HepG2 (cell line): ENCODE measurements at places on chromosomes 3 and 15. TPM values are rescaled to one million over a fixed set of nuclear protein-coding genes. Genes with fewer than 3 reads are reported as not detected.
A peak's percentile ranks its signal among the peaks of the same experiment; 100 is the strongest.

The ADPRH gene
- total RNA-seq = 0.15 TPM in 1 of 2 replicates, not detected in the other

DNA sequence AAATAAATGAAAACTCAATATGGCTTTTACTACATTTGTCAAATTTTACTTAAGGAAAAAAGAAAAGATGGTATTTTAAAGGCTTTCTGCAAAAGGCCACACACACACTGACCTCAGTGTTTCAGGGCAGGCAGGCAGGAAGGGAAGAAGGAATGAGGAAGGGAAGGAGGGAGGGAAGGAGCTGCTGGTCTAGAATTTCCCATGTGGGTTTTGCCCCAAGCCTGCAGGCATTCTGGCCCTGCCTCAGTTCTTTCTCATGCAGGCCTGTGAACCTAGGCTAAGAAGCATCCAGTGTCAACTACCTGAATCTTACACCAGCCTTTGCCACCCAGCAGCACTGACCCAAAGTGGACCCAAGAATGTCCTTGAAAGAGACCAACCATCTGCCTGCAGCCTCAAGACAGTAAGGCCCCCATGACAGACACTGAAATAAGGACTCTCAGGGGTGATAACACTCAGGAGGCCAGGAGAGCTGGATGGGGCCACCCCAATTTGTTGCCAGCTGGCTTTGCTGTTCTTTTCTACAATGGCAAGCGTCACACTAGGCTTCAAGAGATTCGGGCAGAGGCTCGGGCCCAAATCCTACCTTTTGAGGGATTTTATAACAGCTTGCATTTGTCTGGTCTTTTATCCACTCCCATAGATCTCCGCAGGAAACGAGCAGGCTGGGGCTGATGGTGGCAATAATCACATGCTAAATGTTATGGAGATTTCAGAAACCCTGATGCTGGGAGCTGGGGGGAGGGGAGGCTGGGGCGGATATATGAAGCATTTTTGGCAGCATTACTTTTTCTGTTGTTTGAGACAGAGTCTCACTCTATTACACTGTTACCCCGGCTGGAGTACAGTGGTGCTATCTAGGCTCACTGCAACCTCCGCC, 51.4 kb downstream of the XXYLT1 start:
- H3K36me3 ChIP-seq = no peaks in the 10 kb centered on the region; the same call in 2 of the 3 replicates
- no peaks in the 10 kb centered on the region for H3K27me3 ChIP-seq
- peak overlapping the region; percentile 27 for H3K27ac ChIP-seq
- no peak overlapping the region for H3K4me3 ChIP-seq
- DNase-seq = no peak

DNA sequence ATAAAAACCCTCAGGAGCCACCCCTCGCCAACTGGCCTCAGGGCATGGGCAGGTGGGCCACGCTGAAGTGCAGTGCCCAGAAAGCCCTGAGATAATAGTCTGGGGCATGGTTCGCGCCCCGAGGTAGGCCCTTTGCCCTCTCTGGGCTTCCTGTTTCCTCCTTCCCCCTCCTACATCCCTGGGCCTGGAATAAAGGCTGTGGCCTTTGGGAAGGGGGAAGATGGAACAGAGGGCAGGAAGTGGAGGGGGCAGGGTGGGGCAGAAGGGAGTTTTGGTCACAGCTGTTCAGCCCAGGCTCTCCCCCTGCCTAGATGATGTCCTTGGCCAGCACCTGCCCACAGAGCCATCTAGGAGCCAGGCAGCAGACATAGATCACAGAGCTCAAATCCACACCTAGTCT, 11.3 kb downstream of the CSRNP1 start:
- no peaks in the 10 kb centered on the region for H3K27me3 ChIP-seq
- H3K27ac ChIP-seq = no peak overlapping the region
- no peak overlapping the region for H3K4me3 ChIP-seq
- H3K4me1 ChIP-seq = peaks cover 8% of the 10 kb centered on the region

The MON1A gene
- 8.8 and 9.0 TPM in 2 replicates for total RNA-seq

The GXYLT2 gene
- 6.9 and 7.4 TPM in 2 replicates for total RNA-seq

DNA sequence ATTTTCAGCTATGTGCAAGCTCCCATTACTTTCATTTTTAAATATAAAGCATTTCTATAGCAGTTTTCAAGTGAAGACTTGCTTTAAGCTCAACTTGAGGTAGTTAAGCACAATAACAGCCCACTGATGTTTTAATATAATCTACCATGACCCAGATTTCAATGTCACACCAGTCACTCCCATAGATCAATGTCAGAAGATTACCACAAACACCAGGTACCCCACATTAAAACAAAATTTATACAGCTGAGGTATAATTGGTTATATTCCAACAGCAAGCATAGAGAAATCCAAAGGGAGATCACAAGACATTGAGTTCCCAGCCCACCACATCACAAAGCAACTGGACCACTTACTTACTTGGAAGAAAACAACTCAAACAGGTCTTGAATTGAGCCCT, 22.8 kb downstream of the GTPBP8 start:
- H3K27me3 ChIP-seq = no peaks in the 10 kb centered on the region
- peaks cover 9% of the 10 kb centered on the region for H3K36me3 ChIP-seq
- DNase-seq = no peak
- no peak overlapping the region for H3K4me3 ChIP-seq
- no peak overlapping the region for H3K27ac ChIP-seq

The GOLGA8G gene
- total RNA-seq = not detected in 2 replicates

The FES gene
- total RNA-seq = 8.5 and 9.5 TPM in 2 replicates

DNA sequence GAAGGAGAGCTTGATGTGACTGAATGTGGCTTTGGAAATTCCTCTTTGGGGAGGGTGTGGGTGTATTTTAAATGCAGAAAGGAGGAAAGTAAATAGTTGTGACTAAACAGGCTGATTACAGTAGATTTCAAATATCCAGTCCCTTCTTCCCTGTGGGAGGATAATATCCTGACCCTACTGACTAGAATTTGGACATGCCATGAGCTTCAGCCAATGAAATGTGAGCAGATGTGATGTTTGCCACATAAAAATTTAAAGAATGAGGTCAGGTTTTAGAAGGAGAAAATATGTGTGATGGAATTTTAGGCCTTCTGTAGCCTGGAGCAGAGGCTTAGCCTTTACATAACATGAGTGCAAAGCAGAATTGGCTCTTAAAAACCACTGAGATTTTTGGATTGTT, 1218.9 kb downstream of the ROBO2 start:
- H3K4me3 ChIP-seq = no peak overlapping the region
- no peak for DNase-seq
- H3K27ac ChIP-seq = no peak overlapping the region
- no peaks in the 10 kb centered on the region for H3K27me3 ChIP-seq
- no peaks in the 10 kb centered on the region for H3K4me1 ChIP-seq

The FAIM gene
- total RNA-seq = 25.8 and 33.9 TPM in 2 replicates

The C3orf33 gene
- 8.2 and 12.6 TPM in 2 replicates for total RNA-seq

- no peak overlapping the region for H3K27ac ChIP-seq
- peak; percentile 37 for DNase-seq
- H3K4me3 ChIP-seq = no peak overlapping the region
- peaks cover 17% of the 10 kb centered on the region for H3K4me1 ChIP-seq
Measured at GRCh38 chr3:31462050-31462569, 70.6 kb upstream of the STT3B start.

The GRIP2 gene
- 0.08 and 0.24 TPM in 2 replicates for total RNA-seq

The STAB1 gene
- 0.09 and 0.28 TPM in 2 replicates for total RNA-seq

DNA sequence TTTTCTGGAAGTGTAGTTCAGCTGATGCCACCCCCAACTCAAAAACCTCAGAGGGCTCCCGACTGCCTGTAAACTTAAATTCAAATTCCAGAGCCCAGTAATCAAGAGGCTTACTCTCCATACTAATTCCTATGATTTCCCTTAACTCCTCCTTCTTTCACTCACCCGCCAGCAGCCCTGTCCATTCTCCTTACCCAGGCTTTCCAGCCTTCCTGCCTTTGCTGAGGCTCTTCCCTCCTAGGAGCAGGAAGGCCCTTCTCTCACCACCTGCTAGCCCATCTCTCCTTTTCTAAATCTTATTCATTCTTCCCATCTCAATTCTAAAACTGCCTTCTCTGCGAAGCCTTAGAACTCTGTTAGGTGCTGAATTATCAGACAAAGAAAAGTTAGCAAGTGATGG, 30.4 kb downstream of the RORA start:
- H3K4me1 ChIP-seq = no peaks in the 10 kb centered on the region
- no peak overlapping the region for H3K27ac ChIP-seq
- H3K4me3 ChIP-seq = no peak overlapping the region
- no peak for DNase-seq
- peaks cover 35% of the 10 kb centered on the region for H3K27me3 ChIP-seq

The XCR1 gene
- not detected in 2 replicates for total RNA-seq

DNA sequence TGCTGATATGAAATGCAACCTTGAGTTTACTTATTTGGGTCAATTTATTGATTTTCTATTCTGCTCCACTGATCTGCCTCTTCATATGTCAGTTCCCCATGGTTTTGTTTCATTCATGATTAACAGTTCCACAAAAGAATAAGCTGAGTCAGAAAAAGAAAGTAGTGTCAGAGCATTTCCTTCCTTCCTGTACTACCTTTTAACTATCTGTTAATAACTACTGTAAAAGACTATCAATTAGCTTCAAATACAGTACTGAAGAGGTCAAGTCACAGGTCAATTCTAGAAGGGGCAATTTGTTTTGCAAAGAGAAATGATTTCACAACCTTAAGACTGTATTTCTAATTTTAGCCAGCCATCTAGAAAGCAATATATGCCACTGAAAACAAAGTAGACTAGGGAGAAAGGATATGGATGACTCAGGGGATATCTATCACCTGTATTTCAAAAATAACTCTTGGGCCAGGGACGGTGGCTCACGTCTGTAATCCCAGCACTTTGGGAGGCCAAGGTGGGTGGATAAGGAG, 129.5 kb downstream of the TFDP2 start:
- no peaks in the 10 kb centered on the region for H3K36me3 ChIP-seq
- no peaks in the 10 kb centered on the region for H3K27me3 ChIP-seq
- no peak overlapping the region for H3K27ac ChIP-seq
- H3K4me3 ChIP-seq = no peak overlapping the region
- H3K4me1 ChIP-seq = peaks cover 6% of the 10 kb centered on the region; the same call in 1 of the 2 replicates

DNA sequence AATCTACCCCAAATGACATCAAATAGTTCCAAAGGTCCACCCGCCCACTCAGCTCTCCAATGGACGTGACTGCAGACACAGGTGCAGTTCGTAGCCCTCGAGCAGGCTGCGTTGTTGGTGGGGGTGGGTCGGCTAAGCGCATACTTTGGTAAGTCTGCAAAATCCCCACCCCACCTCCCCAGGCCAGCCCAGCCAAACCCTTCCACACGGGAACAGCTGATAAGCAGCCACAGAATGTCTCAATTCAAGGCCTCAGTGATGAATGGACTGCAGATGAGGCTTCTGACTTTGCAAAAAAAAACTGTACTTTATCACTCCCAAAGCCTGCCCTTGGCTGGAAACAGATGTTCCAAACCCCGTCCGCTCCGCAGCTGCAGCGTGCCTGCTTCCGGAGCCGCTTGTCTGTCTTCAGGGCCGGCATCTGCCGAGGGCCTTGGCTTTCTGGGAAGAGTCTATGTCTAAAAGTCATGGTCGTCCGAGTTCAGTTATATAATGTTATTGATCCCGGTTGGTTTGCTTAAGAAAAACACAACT, 38.2 kb downstream of the PCSK6 start:
- no peaks in the 10 kb centered on the region for H3K27me3 ChIP-seq
- H3K36me3 ChIP-seq = peaks cover 14% of the 10 kb centered on the region; the same call in 2 of the 3 replicates
- no peak overlapping the region for H3K4me3 ChIP-seq
- DNase-seq = no peak

The FGF12 gene
- not detected in 2 replicates for total RNA-seq

GRCh38 chr3:50173685-50174516, 17.5 kb upstream of the GNAT1 start:
- H3K27me3 ChIP-seq = no peaks in the 10 kb centered on the region
- peaks cover 47% of the 10 kb centered on the region for H3K4me1 ChIP-seq

GRCh38 chr3:170867143-170867937, 2.7 kb downstream of the RPL22L1 start:
- peaks cover 39% of the 10 kb centered on the region for H3K4me1 ChIP-seq
- peak overlapping the region; percentile 41; the same call in 1 of the 2 replicates for H3K4me3 ChIP-seq
- peak overlapping the region; percentile 7 for H3K27ac ChIP-seq
- no peak for DNase-seq

The CPNE9 gene
- not detected in 2 replicates for total RNA-seq

GRCh38 chr3:62503516-62503915, 130.2 kb upstream of the FEZF2 start:
- H3K27me3 ChIP-seq = no peaks in the 10 kb centered on the region
- H3K27ac ChIP-seq = no peak overlapping the region
- DNase-seq = no peak
- no peak overlapping the region for H3K4me3 ChIP-seq
- no peaks in the 10 kb centered on the region for H3K4me1 ChIP-seq

DNA sequence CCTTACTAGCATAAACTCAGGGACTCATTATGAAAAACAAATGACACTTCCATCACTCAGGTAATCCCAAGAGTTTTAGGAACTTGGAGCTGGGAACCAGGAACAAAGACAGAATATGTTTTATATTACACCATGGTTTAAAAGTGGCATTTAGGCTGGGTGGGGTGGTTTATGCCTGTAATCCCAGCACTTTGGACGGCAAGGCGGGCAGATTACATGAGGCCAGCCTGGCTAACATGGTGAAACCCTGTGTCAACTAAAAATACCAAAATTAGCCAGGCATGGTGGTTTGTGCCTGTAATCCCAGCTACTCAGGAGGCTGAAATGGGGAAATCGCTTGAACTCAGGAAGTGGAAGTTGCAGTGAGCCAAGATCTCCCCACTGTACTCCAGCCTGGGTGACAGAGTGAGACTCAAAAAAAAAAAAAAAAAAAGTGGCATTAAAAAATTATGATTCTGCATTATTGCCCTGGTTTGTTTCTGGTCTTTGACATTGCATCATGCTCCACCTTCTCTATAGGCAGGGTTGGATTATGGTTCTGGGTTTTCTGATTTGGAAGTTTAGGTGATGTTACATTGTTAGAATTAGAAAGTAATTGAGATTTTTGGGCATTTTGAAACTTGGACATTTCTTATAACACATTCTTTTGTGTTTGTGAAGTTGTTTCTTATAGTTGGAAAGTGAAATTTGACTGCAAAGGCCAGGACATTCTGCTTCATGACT, 19.0 kb downstream of the SQOR start:
- no peak overlapping the region for H3K27ac ChIP-seq
- H3K4me3 ChIP-seq = no peak overlapping the region
- no peaks in the 10 kb centered on the region for H3K36me3 ChIP-seq
- DNase-seq = no peak
- peaks cover 20% of the 10 kb centered on the region for H3K4me1 ChIP-seq
- H3K27me3 ChIP-seq = no peaks in the 10 kb centered on the region; the same call in 1 of the 2 replicates

DNA sequence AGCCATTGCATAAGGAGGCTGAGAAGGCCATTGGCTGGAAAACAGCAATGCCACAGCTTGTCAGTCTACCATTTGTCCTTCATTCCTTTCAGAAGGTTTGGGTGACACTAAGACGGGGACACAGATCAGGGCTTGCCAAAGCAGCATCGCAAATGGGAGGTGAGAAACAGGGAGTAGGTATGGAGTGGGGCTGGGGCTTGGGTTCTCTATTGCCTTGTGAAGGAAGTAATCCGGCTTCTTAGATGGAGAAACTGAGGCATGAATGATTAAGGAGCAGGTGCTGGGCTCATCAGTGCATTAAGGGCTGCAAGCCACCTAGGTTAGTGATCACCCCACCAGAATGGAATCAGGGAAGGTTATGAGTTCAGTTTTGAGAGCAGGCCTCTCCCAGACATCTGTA, 115.6 kb upstream of the NMNAT3 start:
- H3K27me3 ChIP-seq = no peaks in the 10 kb centered on the region
- H3K4me1 ChIP-seq = no peaks in the 10 kb centered on the region
- DNase-seq = no peak

GRCh38 chr3:89912031-89912430, 804.6 kb downstream of the EPHA3 start:
- H3K36me3 ChIP-seq = no peaks in the 10 kb centered on the region
- H3K4me1 ChIP-seq = no peaks in the 10 kb centered on the region
- H3K4me3 ChIP-seq = no peak overlapping the region
- no peak overlapping the region for H3K27ac ChIP-seq
- DNase-seq = no peak

- H3K36me3 ChIP-seq = no peaks in the 10 kb centered on the region
- DNase-seq = no peak
- no peaks in the 10 kb centered on the region for H3K27me3 ChIP-seq
- no peak overlapping the region for H3K27ac ChIP-seq
- no peaks in the 10 kb centered on the region for H3K4me1 ChIP-seq
Measured at GRCh38 chr3:173750095-173750494, 352.6 kb downstream of the NLGN1 start.
